ENCODE measurements at places on chromosomes 7 and 10.

- DNase-seq, result no peak
Observed at GRCh38 chr7:128335730-128336129, 8.0 kb downstream of the RBM28 start.

DNA sequence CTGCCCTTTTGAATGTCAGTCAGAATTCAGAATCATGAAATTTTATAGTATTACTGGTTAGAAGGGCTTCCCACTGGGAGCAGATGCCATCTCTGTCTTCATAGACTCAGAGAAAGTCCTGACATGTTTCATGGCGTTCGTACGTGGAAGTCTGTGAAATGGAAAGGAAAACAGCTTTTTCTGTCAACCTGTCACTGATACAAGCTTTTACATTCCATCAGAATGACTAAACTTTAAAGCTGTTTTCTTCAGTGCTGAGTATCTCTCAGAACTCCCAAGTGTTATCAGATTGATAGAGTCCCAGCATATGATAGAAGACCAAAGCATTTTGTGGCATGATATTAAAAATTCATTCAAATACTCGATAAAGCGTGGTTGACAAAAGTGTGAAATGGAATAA lies 726.7 kb upstream of the GALNT17 start:
- no peak for DNase-seq

DNA sequence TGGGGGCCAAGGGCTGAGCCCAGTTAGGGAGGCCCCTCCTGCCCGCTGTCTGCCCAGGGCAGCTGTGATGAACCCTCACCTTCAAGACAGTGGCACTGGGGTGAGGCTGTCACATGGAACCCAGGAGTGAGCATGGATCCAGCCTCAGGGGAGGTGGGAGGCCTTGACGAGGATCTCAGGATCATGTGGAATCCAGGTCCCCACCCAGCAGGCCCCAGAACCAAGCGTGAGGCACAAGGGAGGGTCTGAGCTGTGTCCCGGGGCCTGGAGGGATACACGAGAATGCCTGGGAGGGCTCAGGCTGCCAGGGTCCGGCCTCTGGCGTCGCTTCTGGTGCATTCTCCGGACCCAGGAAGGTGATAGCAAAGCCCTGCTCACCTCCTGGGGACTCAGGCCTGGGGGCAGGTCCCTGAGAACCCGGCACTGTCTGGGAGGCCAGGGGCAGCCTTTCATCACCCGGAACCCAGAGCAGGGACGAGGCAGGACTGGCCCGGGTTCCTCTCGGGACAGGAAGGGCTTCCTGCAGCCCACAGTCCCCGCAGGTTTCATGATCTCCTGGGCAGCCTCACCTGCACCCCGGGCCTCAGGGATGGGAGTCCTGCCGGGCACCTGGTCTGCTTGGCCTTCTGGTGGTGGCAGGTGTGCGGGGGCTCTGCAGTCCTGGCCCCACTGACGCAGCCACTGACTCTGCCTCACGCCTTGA lies 17.5 kb downstream of the DPYSL4 start:
- no peak for DNase-seq

GRCh38 chr7:43113622-43114457 lies 1.4 kb downstream of the HECW1 start:
- no peak for DNase-seq

- DNase-seq, result no peak
Observed at GRCh38 chr7:81736091-81736490, 33.8 kb downstream of the HGF start.

- no peak for DNase-seq
Observed at GRCh38 chr7:115984105-115984504, 46.5 kb downstream of the TFEC start.

DNA sequence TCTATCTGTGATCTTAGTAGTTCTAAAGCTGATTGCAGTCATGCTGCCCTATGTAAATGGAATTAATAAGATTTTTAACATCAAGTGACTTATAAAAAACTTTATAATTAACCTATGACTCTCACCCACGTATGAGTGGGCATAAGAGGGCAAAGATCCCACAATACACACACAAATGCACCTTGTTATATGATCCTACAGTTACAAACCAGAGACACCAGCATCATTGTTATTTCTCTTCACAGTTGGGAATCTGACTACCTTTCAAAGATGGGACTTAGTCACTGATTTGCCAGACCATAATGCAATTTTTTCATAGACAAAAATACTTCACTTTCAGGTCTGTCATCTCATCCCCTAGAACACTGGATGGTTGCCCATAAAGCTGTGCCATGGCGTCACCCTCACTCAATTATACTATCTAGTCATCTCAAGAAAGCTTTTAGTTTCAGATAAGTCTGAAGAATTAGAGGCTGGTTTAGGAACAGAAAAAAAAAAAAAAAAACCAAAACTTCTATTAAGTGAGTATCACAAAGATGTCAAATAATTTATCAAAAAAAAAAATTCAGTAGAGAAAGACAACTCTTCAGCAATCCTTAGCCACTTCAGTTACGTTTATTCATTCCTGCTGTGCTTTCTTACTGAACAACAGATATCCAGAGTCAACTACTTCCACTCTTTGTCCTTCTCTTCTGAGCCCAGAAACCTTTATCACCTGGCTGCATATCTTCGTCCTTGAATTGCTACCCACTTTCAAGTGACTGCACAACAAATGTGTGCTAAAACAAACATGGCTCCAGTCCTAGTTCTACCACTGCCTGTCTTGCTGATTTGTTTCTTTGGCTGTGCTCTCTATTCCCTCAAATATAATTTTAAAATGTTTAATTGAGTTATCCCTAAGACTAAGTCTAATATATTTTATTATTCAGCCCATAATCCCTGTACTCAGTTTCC lies 175.0 kb upstream of the CHRM2 start:
- no peak for DNase-seq

- no peak for DNase-seq
Observed at GRCh38 chr7:101094376-101094775, 9.1 kb downstream of the TRIM56 start.

- DNase-seq, result no peak
Observed at GRCh38 chr10:114028425-114028824, 15.2 kb upstream of the ADRB1 start.

DNA sequence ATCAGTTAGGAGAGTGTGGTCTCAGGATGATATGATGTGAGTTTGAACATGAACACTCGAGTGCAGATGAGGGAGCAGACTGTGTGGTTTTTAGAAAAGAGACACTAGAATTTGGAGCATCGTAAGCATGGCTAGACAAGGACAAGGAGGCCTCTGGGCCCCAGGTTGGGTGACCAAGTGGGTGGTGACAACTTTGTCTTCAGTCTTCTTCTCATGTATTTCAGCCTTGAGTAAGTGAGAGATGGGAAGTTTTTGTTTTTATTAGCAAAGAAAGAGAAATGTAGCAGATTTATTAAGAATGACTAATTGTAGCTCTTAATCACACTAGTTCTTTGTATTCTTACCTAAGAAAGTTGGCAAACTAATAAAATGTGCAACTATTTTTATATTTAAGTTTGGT lies 16.3 kb downstream of the TES start:
- DNase-seq, result no peak

DNA sequence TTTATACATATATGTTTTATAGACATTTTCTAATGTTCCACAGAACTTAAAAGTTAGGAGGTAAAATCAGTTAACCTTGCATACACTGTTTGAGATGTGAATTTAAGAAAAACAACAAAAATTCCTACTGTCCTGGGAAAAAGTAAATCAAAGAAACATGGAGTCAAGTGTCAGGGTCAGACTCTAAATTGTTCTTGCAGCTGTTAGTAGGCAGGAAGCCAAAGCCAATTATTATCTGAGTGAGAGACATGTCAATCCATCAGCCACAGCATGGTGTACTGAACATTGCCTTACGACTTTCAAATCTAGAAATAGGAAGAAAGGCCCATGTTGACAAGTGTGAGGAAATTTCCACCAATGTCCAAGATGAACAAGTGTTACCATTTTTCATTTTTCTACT lies 461.2 kb upstream of the MBL2 start:
- DNase-seq, result no peak

DNA sequence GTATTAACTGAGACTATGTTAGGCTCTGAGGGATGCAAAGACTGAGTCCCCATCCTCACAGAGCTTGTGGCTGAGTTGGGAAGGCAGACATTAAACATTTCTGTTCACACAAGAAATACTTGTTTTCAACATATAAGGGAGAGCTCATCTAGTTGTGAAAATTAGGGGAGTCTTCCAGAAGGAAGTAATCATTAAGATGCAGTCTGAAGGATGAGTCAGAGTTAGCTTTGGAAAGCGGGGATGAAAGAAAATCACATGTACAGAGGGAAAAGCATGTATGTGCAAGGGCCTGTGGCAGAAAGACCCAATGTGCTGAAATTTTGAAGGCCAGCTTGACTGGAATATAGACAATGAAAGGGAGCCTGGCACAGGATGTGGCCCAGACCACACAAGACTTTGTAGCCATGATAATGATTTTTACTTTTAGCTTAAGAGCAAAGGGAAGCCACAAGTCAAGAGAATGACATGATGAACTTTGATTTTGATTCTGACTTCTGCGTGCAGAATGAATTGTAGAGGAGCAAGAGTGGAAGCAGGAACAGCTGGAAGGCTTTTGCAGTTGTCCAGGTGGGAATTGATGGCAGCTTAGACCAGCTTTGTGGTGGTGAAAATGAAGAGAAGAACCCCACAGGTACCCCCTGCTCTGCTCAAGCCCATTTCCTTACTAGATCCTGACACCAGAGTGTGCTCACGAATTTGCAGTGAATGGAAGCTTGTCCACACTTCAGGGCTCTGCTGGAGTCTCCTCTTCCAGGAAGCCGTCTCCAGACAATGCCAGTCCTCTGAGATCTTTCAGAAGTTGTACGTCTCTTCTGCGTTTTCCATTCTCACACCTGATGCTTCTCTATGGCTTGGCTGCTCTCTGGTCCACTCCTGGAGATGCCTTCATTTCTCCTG lies 115.6 kb downstream of the ATXN7L1 start:
- DNase-seq, result peak; percentile 34

DNA sequence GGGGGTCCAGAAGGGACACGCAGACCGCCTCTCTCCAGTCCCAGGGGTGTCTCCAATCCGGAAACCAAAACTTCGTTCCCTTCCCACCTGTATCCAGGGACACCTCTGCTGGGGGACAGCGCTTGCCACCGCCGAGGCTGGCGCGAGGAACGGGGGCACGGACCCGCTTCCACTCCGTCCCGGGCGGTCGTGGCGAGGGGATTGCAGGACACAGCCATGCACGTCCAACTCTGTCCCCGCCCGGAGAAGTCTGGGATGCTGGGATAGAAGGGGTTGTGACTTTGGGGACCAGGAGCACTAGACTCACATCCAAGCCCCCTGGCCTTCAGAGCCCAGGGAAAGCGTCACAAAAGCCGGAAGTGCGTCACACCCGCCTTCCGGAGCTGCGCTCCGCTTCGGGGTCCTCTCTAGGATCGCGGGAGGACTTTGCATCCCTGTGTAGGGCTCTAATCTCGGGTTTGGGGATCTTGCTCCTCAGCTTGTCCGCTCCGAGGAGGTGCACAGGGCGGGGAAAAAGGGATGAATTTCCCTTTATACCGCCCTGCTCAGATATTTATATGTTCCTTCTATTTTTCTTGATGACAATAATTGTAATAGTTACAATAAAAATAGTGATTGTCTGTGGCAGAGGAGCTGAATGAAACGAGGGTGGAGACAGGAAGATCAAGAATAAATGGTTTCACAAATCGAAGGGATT lies at the start of gene FAM200A:
FAM200A (minus strand) TSS at position 348 of the 697 bp plus-strand sequence. CDS start 3,707 bp downstream, outside the sequence.
- peak; percentile 88 for DNase-seq

- no peak for DNase-seq
Observed at GRCh38 chr7:138745189-138745588, 44.0 kb upstream of the SVOPL start.

GRCh38 chr10:71805776-71806703 lies 32.7 kb upstream of the VSIR start:
- DNase-seq, result peak; percentile 18

DNA sequence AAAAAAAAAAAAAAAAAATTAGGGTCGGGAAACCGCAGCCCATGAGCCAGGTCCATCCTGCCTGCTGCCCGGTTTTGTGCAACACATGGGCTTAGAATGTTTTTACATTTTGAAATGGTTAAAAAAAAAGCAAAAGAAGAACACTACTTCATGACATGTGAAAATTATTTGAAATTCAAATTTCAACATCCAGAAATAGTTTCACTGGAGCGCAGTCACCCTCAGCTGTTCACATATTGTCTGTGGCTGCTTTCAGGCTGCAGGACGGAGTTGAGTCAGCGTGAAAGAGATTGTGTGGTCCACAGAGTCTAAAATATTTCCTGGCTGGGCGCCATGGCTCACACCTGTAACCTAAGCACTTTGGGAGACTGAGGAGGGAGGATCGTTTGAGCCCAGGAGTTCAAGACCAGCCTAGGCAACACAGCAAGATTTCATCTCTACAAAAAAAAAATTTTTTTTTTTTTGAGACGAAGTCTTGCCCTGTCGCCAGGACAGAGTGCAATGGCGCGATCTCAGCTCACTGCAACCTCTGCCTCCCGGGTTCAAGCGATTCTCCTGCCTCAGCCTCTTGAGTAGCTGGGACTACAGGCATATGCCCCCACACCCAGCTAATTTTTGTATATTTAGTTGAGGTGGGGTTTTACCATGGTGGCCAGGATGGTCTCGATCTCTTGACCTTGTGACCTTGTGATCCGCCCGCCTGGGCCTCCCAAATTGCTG lies 63.9 kb upstream of the ECHDC3 start:
- DNase-seq, result no peak

DNA sequence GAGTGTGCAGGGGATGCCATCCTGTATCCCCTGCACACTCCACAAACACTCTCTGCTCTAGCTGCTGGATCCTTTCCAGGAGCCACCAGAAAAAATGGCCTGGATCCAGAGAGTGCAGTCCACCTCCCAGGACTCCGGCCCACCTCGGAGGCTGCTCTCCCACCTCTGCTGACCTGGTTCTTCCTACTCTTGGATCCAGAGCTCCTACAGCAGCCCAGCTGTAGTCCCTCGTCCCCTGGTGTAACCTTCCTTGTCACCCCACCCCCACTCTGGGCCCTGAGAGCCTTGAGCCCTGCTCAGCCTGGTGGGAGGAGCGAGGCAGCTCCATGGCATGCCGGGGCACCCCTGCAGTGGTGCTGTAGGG lies 54.4 kb downstream of the GOLGA7B start:
- DNase-seq, result no peak

- DNase-seq, result no peak
Observed at GRCh38 chr10:49207936-49208487, 19.8 kb upstream of the TMEM273 start.

DNA sequence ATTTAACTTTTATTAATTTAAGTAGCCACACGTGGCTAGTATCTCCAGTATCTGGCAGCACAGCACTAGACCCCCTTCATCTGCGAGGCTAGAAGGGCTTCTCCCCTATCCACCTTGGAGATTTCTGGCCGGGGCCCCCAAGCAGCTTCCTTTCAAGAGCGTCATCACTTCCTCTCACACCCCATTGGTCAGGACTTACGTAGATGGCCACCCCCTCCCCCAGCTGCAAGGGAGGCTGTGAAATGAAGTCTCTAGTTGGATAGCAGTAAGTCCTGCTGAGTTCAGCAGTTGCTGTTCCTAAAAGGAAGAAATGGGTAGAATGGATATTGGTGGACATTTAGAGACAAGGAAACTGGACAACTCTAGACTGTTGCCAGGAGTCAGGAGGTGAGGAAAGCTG lies 33.8 kb upstream of the COMTD1 start:
- DNase-seq, result no peak

GRCh38 chr7:27435461-27435860 lies 192.9 kb downstream of the EVX1 start:
- DNase-seq, result no peak
